Activated T-helper 1 cell treated with anti-CD3 and anti-CD28 coated beads, Interleukin-12 subunit alpha, Interleukin-12 subunit beta, Interleukin-2, Interleukin-4 antibody, amounts not matched to agents 30 ng/mL and 10 ng/mL and 1 ng/mL, durations not matched to agents 14 hours and 24 hours and 36 hours (primary cell): ENCODE measurements at places on chromosomes 5 and 9. TPM values are rescaled to one million over a fixed set of nuclear protein-coding genes. Genes with fewer than 3 reads are reported as not detected.

C9orf50 gene
- total RNA-seq, result not detected in 2 replicates

CDC14B gene
- total RNA-seq, result 1.1 and 1.4 TPM in 2 replicates

FIBCD1 gene
- not detected in 2 replicates for total RNA-seq

SGCD gene
- not detected in 2 replicates for total RNA-seq

SPATA31E1 gene
- not detected in 2 replicates for total RNA-seq

CYSRT1 gene
- 0.49 and 0.60 TPM in 2 replicates for total RNA-seq

ZBED3 gene
- total RNA-seq, result 0.49 and 1.0 TPM in 2 replicates

DMRT3 gene
- not detected in 2 replicates for total RNA-seq

ESM1 gene
- total RNA-seq, result not detected in 2 replicates

MAML1 gene
- total RNA-seq, result 36.0 and 37.6 TPM in 2 replicates

GRCh38 chr9:16611983-16612382 is 258.5 kb downstream of the BNC2 start:
- DNase-seq, result no peak

GRCh38 chr9:109011231-109011671 is 2.0 kb downstream of the CTNNAL1 start:
- DNase-seq, result no peak

- DNase-seq, result no peak
These were observed 15.4 kb downstream of the CTSL start for GRCh38 chr9:87741326-87741725.

DNA sequence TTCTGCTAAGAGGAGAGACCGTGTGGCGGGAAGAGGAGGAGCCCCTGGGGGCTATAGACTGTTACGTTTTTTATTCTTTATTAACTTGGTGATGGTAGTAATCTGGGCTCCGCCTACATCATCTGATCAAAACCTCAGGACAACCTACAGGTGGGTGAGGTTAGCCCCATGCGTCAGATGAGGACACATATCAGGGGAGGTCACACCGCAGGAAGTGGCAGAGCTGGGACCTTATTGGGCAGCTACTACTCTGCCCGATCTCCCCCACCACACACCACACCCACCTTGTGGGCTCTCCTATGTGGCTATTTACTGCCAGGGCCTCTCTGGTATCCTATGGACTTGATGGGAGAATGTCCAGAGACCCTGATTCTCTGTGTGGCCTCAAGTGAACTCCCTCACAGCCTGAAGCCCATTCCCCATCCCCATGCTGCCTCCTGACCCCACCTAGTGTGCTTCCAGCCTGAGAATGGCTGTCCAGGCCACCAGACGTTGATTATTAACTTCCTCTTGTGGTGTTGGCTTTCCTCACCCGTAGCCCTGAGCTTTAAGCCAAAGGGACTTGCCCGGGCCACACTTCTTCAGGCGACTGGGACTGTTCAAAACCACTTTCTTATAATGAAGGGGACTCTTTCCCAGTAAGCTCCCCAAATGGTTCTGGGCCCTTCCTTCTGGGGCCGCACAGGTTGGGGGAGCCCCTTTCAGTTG is 8.2 kb downstream of the UNC5A start:
- no peak for DNase-seq

DNA sequence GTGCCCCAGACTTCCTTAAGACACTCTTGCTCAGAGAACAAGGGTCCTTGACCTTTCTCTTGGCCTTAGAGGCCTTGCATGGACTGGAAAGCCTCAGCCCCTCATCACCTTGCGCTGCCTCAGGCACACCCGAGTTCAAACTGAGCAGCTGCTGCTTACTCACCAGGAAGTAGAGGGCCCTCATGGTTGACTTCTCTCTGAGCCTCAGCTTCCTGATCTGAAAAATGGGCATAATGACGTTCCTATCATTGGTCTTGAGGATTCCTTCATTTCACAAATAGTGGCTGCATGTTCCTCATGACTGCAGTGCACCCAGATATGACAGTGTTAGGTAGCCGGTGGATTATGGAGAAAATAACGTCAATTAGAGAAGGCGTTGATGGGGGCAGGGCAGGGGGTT is 28.6 kb downstream of the IER5L start:
- no peak for DNase-seq

GRCh38 chr9:100317706-100318105 is 35.0 kb downstream of the TEX10 start:
- no peak for DNase-seq

- no peak for DNase-seq
These were observed 19.2 kb downstream of the COL15A1 start for GRCh38 chr9:98962861-98963260.

DNA sequence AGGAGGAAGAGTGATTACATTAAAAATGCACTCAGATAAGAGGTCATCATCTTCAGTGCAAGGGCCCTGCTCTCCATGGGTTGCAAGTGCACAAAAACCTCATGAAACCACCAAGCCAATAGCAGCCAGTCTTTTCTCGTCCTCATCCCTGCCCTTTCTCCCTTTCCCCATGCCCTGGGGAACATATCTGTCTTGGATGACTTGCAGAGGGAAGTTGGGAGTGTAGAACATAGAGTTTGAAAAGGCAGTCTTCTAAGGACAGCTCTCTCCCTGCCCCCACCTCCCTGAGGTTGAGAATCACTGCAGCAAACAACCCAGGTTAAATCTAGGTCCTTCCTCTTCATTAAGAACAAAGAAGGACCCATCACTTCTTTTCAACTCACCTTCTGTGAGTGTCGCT is 22.0 kb downstream of the DDX31 start:
- no peak for DNase-seq

DNA sequence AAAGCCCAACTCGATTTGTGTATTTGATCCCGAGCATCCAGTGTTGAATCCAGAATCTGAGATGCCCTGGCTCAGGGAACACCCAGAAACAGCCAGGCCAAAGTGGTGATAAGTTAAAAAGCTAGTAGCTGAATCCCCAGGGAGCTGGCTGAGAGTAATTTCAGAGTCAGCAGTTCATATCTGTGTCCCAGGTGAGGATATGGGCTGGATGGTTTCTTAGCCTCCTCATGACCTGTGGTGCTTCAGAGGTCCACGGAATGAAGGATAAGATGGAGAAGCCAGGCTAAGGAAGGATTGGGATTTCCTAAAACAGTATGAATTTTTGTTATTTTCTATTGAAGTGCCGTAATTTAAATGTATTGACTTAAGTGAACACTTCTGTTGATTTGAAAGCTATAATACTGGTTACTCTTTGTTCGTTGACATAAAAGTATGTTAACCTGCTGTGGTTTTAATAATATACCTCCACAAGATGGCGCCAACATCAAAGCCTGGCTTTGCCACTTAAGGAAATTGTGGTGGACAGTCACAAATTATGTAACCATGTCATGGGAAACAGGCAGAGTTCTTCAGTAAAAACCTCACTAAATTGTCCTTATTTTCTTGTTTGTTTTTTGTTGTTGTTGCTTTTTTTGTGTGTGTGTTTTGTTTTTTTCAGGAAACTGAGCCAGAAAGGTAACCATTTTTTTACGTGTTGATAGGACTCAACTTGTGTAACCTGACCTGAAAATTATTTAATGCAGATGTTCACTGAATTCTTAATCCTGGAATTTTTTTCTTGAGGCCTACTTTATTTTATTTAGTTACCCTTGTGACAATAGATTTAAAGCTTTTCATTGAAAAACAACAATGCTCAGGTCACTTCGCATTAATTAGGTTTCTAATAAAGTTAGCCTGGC is 11.4 kb downstream of the MTAP start:
- DNase-seq, result peak; percentile 58

DNA sequence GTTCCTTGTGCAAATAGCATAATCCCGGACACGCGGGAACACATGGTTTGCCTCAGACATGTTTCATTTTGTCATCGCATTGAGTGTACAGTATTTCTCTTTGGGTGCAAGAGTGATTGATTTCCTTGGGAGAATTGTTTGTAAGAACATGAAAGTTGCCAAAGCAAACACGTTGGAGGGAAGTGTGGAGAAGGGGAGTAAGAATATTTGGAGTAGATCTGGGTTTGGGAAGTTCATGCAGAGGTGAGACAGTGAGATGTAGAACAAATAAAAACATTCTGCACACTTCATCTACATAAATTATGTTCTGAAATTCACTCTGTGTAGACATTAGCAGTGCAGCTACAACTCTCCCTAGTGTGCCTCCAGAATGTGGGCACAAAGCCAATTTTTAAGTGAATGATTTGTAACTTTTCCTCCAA is 24.0 kb downstream of the FOXD1 start:
- no peak for DNase-seq
